ENCODE measurements at places on chromosomes 11 and 22.
A peak's percentile ranks its signal among the peaks of the same experiment; 100 is the strongest.

DNA sequence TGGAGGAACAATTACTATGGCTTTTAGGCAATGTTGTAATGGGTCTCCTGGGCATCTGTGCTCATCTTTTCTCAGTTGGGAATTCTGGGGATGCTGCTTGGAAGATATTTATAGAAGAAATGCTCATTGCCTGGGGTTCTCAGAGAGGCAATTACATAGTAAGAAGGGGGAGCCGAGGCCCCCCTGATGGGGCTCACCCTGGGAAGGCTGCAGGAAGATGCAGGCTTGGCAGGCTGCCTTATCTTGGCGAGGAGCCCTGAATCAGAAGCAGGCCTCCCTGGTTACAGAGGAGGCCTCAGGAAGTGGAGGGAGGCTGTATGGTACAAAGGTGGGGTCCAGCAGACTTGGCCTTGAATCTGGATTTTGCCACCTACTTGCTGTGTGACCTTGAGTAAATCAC, 60.6 kb upstream of the CRYBB3 start:
- peak; percentile 61 for DNase-seq

DNA sequence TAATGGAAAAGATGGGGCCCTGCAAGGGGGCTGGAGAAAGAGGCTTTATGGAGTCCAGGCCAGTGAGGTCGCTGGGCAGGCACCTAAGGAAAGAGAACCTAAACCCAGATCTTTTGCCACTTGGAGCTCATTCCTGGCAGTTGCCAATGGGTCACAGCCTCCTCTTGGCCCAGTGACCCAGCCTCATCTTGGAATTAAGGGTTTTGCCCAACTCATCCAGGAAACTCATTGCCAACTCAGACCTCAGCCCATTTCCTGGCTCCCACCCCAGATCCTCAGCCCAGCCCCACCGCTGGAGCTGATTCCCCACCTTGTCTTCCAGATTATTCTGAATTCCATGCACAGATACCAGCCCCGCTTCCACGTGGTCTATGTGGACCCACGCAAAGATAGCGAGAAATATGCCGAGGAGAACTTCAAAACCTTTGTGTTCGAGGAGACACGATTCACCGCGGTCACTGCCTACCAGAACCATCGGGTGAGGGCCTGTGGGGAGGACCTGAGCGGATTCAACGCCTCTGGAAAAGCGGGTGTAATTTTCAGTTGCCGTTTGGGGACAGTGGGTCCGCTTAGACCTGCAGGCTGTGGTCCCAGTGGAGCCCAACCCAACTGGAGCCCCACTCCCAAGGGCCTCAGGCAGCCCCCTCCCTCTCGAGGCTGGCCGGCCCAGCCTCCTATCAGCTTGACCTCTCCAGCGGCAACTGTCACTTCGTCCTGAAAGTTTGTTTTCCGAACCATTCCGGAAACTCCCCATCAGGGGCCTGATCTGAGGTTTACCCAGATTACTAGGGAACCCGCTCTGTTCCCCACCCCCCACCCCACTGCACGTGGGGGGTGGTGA, 4.3 kb downstream of the TBX1 start:
- no peak for DNase-seq

GRCh38 chr11:12144330-12145174, 34.2 kb downstream of the MICAL2 start:
- DNase-seq, result no peak

DNA sequence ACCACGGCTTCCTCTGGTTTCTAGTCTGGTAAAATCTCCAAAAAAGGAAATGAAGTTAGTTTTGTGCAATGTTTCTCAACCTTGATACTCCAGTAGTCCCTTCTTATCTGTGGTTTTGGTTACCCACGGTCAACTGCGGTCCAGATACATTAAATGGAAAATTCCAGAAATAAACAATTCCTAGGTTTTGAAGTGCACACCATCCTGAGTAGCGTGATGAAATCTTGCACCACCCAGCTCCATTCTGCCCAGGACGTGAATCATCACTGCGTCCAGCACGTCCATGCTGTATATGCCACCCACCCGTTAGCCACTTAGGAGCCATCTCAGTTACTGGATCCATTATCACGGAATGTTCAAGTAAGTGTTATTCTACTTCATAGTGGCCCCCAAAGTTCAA, 117.0 kb downstream of the FBXO7 start:
- DNase-seq, result peak; percentile 16

All from cardiac fibroblast (primary cell).